ENCODE measurements at places on chromosomes 7 and 10.

DNA sequence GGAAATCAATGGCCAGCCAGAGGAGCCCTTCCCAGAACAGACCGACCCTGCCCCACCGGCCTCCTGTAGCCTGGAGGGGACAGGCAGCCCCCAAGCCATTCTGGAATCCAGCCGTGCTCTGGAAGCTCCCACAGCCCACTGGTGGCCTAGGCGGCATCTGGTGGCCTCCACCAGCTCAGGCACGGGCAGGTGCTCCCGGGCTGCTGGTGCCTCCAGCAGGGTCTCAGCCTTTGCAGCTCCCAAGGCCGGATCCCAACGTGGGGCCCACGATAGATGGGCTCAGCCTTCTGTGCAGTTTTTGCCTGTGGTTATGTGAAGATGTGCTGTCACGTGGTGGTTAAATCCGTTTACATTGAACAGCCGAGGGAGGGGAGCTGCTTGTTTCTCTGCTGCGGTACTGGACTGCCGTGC, 44.4 kb downstream of the JAKMIP3 start:
- no peak for DNase-seq

- no peak for DNase-seq
Measured at GRCh38 chr7:135322571-135323340, 89.1 kb downstream of the STRA8 start.

GRCh38 chr10:79285315-79286197, 61.7 kb upstream of the PPIF start:
- DNase-seq, result no peak

- DNase-seq, result no peak
Measured at GRCh38 chr7:110877016-110877415, 213.9 kb upstream of the LRRN3 start.

- no peak for DNase-seq
Measured at GRCh38 chr10:78196396-78196795, 162.7 kb downstream of the RPS24 start.

- DNase-seq, result no peak
Measured at GRCh38 chr7:28280516-28280915, 99.9 kb upstream of the JAZF1 start.

DNA sequence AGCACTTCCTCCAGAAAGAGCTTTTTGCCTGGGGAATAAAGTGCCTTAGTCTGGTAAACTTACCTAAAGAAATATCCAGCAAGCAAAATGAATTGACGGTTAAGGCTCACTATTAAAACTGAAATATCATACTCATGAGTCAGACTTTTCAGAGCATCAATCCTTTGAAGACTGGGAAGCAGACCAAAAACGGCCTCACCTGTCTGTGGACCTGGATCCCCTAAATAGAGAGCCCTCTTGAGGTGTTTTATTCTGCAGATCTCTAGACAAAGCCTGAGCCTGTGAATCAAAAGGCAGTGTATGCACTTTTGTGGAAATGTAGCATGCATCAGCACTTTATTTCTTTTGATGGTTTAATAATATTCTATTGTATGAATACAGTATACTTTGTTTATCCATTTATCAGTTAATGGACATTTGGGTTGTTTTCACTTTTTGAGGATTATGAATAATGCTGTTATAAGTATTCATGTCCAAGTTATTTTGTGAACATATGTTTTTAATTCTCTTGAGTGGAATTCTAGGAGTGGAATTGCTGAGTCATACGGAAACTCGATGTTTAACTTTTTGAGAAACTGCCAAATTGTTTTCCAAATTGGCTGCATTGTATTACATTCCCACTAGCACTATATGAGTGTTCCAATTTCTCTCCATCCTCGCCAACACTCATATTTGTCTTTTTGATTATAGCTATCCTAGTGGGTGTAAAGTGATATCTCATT, 449.0 kb upstream of the IGFBP3 start:
- no peak for DNase-seq

DNA sequence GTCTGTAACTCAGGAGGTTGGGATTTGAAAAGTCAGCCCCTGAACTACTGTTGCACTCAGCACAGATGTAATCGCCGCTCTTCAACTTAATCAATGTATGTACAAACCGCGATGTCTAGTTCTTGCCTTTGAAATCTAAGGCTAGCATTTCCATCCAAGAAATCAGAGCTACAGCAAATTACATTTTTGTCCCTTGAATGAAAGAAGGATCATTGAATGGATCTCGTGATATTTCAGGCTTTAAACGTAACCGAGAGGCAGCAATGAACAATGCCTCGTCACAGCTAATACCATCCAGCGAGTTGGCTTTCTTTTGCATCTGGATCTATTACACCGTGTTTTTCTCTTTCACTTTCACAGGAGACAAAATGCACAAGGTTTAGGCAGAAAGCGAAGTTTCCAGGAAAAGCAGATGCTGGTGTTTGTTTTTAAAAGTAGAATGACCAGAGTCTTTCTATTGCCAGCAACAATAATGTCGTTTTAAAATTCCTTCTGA, 5.5 kb downstream of the SKIDA1 start:
- DNase-seq, result no peak

- DNase-seq, result no peak
Measured at GRCh38 chr7:101410743-101411507, 48.2 kb downstream of the COL26A1 start.

- DNase-seq, result no peak
Measured at GRCh38 chr10:31749301-31749700, 179.3 kb downstream of the ARHGAP12 start.

DNA sequence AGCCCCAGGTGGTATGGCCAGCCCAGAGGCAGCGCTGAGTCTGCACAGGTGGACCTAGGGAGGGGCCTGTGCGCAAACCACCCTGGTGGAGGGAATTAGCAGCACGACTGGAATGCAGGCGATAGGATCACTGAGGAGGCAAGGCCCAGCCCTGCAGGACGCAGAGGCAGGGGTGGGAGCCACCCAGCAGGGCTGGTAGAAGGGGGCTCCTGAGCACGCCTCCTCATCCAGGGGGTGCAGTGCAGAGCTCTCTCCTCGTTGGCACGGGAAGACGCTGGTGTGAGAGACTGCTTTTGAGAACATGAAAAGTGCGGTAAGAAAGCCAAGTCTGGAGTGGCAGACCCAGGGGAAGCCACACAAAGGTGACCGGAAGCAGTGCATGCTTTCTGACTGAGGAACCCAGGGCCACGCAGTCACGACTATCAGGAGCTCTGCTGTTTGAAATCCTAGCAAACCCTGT, 6.0 kb downstream of the FXYD4 start:
- DNase-seq, result no peak

DNA sequence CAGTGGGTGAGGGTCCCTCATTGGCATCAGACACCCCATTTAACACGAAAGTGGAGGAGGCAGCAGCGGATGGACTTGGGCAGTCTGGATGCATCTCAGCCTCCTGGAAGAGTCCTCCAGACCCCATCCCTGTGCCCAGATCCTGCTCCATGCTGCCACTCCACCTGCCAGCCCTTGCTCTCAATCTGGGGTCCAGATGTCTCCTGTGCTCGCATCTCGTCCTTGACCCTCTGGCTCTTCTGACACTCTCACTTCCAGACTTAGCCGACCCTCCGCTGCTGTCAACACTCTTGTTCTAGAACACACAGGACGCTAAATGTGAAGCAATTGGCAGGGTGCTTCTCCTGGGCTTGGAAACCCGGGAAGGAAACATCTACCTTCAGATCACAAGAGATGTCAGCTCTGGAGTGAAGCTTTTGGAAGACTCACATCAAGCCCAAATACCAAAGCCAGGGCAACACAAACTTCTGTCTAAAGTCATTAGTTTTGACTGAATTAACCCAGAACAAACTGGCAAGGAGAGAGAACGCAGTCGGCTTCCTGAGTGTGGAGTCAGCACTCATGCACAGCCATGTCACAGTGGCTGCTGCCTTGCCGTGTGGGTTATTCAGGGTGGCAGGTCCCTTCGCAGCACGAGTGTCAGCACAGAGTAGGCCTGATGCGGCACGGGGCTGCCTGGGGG, 379.1 kb downstream of the TCERG1L start:
- DNase-seq, result no peak

DNA sequence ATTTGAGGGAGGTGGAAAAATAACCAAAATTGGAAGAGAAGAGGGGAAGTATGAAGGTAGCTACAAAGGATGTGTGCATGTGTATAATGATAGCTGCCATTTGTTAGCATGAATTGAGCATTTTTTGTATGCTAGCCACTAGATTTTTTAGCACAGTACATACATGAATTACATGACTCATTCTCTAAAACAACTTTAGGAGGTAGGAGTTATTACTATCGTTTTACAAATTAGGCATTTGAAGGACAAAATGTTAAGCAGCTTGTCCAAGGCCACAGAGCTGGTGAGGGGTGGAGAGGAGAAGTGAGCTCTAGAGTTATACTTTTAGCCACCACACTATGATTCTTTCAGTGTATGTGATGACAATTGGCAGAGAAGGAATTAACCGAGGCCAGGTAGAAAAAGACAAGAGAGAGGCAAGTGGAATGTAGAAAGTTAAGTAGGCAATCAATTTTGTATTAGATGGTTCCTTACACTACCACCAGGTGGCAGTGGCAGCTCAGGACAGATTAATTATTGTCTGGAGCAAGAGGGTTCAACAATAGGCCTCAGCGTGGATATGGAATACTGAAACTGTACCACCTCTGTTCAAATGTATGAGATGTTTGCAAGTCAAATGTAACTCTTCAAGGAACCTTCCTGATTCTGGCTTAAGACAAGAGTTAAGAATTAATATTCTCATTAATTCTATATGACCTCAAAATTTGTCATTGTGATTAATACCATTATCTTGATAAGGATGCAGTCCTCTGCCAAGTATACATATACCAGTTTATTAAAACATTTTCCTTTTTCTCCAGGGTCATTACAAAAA, 128.0 kb downstream of the MBL2 start:
- DNase-seq, result no peak

GRCh38 chr7:45564485-45564884, 9.7 kb upstream of the ADCY1 start:
- no peak for DNase-seq

GRCh38 chr10:12484941-12485805, 135.8 kb downstream of the CAMK1D start:
- no peak for DNase-seq

DNA sequence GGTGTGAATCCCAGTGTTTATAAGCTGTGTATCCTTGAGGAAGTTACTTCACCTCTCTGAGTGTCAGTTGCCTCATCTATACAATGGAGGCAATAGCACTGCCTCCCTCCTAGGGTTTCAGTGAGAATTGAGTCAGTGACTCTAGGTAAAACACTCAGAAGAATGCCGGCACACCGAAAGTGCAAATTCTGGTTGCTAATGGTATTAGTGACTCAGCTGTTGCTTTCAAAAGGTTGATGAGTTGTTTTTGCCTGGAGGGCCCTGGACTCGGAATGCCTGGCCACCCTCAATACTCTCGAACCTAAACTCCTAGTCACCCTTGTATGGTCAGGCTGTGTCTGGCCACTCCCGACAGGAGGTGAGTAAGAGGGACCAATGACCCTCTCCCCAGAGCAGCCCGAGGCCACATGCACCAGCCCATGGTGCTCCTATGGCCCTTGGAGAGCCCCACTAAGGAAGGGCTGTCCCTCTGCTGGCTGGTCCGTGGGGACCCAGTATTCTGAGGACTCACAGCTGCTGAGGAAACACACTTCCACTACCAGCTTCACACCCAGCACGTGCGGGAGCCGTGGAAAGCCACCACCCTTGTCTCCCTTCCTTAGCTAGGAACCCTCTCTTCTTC, 60.2 kb downstream of the CALML3 start:
- no peak for DNase-seq

GRCh38 chr7:78161781-78162180, 363.2 kb downstream of the PHTF2 start:
- DNase-seq, result no peak

GRCh38 chr7:25391295-25391861, 163.1 kb upstream of the NPVF start:
- DNase-seq, result no peak

DNA sequence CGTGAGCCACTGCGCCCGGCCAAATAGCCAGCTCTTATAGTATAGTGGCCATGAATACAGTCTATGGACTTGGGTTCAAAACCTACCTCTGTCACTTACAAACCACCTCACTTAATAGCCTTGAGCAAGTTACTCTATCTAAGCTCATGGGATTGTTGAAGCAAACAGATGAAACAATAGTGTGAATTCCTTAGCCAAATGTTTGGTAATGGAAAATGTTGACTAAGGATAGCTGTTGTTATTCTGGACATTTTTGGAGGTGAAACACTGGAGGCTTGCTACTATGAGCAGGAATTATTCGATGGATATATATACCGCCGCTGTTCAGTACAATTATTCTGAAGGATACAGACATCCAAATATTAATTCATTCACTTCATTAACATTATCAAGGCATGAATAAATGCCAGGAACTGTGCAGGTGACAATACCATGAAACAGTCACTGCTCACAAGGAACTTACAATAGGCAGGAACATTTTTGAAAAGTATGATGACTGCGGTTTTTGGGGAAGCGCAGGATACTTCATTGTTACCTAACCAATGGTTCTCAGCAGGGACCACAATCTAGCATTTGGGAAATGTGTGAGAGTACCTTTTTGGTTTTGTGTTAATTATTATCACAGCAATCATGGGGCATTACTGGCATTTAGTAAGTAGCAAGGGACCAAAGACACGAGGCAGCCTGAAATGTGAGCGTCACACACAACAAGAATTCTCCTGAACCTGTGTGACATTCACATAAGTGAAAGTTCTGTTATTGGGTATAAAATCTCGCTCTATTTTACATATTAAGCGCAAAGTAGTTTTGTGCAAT, 55.7 kb downstream of the CUBN start:
- DNase-seq, result no peak

- DNase-seq, result no peak
Measured at GRCh38 chr10:67107670-67108069, 181.8 kb downstream of the LRRTM3 start.

GRCh38 chr10:11515596-11516430, 95.6 kb downstream of the USP6NL start:
- no peak for DNase-seq

DNA sequence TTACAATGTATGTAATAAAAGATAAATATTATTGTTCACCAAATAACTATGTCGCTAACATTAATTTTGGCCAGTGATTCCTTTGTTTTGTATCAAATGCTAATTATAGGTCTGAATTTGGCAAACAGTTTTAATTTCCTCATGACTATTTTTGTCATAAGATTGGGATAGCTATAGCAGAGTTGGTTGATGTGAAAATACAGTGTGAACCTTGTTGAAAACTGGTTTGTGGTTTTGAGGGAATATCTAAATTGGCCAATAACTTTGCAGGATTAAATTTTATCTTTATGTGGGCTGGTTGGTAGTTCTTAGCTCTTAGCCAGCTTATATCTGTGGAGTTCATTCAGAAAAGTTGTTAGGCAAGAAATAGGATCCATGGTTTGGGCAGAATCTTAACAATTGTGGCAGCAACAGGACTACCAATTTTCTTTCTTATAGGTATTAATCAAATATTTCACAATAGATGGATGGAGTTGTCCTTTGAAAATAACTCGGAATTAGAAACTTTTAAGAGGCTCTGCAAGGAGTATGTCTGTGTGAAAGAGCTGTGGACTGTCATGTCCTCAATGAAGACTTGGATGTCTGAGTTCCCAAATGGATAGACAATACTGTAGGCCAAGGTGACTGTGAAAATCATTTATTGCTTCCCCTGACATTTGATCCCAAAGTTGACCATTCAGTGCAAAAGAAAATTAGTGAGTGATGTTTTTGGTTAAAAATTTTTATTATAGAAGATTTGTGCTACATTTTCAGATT, 73.5 kb downstream of the PRKG1 start:
- DNase-seq, result no peak
